ENCODE measurements at places on chromosomes 6 and 20.

DNA sequence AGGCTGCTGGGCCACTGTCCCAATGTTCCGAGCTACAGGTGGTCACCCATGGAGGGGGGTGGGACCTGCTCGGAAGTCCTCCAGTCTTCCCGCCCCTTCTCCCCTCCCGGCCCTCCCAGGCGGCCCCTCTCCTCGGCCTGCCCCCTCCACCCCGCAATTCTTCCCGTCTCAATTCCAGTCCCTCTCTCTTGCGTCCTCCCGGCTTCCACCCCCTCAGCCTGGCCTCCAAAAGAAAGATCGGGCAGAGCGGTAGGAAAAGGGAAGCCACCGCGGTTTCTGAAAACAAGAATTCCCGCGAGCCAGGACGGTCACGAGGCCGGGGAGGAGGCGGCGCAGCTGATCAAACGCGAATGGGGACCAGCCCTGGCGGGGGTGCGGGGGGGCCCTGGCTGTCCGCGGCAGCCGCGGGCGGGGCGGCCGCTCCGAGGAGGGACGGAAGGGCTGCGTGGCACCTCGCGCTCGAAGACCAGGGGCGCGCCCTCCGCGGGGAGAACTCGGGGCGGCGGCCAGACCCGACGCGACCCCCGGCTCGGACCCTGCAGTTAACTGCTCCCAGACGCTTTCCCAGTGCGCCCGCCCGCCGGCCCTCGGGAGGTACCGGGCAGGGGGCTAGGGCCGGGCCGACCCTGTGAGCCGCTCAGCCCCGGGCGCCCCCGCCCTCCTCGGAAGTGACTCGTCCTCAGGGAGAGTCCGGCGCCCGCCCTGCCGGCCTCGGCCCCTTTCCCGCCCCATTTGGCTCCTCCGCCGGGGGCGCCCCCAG is 1.0 kb downstream of the PXDC1 start:
- no peak for DNase-seq

- no peak for DNase-seq
Measured at GRCh38 chr20:12916699-12917098, 92.1 kb upstream of the SPTLC3 start.

DNA sequence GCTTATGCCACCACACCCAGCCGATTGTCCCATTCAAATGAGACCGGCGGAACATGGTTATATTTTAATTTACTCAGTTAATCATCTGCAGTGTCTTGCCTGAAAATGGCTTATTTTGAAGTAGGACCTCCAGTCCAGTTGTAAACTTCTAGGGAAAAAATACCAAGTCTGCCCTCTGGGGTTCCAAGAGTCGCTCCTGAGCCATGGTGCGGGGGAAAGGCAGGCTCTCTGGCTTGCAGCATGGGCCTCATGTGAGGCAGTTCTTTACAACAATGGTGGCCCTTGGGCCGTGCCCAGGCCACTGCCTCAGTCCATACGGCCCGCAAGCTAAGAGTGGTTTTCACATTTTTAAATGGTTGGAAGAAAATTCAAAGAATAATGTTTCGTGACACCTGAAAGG is 62.7 kb upstream of the XRN2 start:
- DNase-seq: no peak

DNA sequence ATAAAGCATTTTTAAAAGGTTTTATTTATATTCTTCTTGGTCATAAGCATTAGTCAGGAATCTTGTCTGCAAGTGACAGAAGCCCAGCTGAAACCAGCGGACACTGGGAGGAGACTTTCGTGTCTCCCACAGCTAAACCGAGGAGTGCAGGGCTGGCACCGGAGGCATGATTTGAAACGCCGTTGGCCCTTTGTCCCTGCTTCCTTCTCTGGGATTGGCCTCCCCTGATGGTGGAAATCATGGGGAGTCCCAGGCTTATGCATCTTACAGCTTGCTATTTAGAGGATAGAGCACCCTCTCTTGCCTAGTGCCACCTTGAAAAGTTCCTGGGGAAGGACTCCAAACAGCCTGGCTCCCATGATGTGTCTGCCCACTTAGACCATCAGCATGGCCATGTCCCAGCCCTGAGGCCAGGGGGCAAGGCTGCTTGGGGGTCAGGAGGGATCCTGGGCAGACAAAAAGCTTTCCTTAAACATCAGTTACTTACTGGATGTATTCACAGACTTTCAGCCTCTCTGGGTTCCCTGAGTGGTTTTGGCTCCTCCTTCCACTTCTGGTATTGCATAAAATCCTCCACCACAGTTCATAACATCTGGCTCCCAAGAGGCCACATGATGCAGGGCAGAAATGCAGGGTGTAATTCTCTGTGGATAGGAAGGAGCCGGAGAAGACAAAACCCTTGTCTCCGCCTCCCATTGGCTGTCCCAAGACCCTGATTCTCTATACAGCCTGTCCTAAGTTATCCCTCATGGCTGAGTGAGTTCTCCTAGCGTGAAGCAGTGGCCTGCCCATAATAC is 49.3 kb upstream of the INSM1 start:
- DNase-seq: no peak

DNA sequence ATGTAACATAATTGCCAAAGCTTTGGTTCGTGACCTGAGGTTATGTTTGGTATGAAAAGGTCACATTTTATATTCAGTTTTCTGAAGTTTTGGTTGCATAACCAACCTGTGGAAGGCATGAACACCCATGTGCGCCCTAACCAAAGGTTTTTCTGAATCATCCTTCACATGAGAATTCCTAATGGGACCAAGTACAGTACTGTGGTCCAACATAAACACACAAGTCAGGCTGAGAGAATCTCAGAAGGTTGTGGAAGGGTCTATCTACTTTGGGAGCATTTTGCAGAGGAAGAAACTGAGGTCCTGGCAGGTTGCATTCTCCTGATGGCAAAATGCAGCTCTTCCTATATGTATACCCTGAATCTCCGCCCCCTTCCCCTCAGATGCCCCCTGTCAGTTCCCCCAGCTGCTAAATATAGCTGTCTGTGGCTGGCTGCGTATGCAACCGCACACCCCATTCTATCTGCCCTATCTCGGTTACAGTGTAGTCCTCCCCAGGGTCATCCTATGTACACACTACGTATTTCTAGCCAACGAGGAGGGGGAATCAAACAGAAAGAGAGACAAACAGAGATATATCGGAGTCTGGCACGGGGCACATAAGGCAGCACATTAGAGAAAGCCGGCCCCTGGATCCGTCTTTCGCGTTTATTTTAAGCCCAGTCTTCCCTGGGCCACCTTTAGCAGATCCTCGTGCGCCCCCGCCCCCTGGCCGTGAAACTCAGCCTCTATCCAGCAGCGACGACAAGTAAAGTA is 547 bp upstream of the ESR1 start:
- DNase-seq: no peak

DNA sequence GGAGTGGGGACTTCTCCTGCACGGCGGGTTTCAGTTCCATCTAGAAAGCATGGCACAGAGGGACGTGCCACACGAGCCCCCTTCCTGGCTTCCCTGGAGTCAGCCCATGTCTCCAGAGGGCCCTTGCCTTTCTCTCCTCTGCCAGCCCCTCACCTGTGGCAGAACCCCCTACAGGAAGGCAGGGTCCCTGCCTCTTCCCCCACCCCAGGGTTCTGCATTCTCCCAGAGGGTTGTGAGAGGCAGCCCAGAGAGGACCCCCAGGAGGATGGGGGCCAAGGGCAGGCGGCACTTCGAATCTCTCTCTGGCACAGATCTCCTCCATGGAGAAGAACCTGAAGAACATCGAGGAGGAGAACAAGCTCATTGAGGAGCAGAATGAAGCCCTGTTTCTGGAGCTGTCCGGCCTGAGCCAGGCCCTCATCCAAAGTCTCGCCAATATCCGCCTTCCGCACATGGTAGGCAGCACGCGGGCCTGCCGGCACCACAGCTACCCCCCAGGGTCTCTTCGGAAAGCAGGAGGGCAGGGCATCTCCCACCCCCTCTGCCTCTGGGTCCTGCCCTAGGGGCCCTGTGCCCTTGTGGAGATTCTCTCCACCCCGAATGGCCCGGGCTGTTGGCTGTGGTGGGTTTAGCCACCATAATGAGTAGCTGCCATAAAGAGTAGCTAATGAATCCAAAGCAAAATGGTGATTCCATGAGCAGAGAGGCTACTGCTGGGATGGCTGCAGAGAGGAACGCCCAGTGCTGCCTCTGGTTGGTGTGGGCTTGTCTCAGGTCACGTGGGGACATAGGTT is 15.9 kb upstream of the PCMTD2 start:
- no peak for DNase-seq

- no peak for DNase-seq
Measured at GRCh38 chr20:40902661-40903060, 126.0 kb upstream of the TOP1 start.

GRCh38 chr20:22728146-22728745 is 143.9 kb upstream of the FOXA2 start:
- DNase-seq: no peak

- no peak for DNase-seq
Measured at GRCh38 chr6:101386982-101387381, 6.5 kb upstream of the GRIK2 start.

DNA sequence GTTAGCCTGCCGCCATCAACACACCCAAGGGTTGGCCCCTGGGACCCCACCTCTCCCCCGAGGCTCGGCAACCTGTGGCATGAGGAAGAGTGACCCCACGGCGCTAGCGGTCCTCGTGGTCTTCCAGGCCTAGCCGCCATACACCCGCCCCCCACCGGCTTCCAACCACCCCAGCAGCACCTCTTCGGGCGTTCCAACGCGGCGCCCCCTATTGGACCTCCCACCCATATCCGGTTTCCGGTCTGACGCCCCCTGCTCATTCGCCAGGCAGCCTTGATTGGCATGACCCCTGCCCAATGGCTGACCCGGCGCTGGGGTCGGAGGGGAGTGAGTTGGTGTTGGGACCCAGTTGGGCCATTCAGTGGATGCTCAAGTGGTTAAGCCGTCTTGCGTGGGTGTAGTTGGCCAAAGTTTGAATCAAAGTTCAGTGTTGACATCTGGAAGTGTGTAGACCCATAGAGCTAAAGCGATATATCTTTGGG is at the start of gene GNAS-AS1:
Gene GNAS-AS1, minus strand, starts transcription at position 210 of the 482 bp plus-strand sequence.
- DNase-seq: peak; percentile 52

- DNase-seq: no peak
Measured at GRCh38 chr6:29946223-29947076, 4.1 kb downstream of the HLA-A start.

GRCh38 chr6:99216959-99217358 is 132.5 kb downstream of the FAXC start:
- no peak for DNase-seq

GRCh38 chr20:51131811-51132210 is 108.9 kb upstream of the KCNG1 start:
- DNase-seq: no peak

GRCh38 chr20:23018432-23018831 is 16.7 kb upstream of the SSTR4 start:
- no peak for DNase-seq

DNA sequence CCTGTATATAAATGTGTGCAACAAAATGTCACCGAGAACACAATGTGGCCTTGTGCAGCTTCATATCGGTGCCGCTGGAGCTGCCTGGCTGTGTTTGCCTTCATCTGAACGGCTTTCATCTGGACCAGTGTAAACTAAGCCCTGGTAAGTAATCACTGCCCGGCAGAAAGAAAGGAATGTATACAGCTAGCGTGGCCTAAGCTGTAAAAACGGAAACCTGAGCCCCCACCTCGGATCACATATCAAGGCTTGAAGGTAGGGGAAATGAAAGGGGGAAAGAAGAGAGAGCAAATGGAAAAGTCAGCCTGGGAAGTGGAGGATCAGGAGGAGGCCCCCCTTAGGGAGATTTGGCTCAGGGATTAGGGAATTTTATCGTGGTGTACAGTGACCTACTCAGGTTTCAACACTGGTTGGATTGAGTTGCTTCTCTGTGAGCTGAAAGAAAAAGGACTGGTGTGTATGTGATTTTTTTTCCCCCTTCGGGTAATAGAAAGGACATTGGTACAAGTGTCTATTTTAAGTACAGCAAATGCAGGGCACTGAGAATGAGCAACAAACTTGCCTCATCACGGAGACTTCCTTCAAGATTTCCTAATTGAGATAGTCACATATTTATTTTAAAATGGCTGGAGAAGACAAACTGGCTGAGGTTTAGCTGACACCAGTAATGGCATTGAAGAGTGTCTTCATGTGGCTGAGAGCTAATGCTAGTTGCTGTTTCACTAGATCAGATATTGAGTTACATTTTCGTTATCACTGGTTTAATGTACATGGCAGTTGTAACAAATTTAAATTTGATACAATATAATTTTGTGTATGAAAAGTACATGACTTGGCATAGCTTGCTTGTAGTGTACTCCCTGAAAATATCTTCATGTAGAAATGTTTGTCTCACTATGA is 3.5 kb downstream of the SOBP start:
- DNase-seq: no peak

DNA sequence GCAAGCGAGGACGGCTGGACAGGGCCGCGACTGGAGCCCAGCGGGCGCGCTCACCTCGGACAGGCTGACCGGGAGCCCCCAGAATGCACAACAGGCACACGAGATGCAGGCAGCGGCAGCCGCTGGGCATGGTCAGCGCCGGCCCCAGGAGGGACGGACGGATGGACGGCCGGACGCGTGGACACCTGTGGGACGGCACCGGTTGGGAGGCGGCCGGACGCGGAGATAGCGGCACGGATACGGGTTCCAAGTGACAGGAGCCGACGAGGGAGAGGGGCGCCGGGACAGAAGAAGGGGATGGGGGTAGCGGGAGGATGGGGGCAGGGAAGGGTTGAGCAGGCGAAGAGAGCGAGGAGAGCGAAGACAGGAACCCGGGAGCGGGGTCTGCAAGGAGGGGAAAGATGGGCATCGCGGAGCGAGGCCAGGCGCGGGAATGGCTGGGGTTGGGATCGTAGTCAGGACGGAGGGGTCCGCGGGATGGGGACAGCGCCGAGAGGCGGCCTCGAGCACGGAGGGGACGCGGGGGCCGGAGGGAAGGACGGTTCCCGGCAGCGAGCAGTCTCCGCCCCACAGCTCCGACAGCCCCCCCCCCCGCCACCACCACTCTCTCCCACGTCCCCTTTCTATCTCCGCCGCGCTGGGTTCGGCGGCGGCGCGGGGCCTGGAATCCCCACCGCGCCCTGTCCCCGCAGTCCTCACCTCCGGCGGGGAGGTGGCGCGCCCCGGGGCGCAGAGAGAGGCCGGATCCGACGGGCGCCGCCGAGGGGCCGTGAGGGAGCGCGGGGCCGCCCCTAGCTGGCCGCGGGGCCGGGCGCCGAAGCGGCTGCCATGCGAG is 435 bp downstream of the DLK2 start:
- peak; percentile 24 for DNase-seq

GRCh38 chr6:10235344-10235743 is 179.5 kb downstream of the TFAP2A start:
- no peak for DNase-seq

DNA sequence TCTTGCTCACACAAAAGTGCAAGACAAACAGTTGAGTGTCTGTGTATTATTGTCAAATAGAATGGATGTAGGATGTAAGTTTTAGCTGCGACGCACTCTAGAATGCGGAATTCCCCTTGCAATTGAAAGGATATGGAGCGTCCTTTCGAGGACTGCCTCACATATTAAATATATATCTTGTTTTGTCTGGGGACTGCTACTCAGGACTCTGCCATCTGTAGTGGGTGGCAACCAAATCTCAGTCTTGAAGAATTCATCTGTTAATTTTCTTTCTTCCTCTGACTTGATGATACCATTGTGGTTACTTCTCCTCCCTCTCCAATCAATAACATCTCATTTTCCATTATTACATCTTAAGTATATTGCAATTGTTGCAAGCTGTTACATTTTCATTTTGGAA is 121.6 kb downstream of the SOX4 start:
- no peak for DNase-seq
